ENCODE measurements at places on chromosomes 7 and 10.

- DNase-seq, result peak; percentile 46
Observed at GRCh38 chr10:46544989-46545791, 11.3 kb downstream of the GPRIN2 start.

DNA sequence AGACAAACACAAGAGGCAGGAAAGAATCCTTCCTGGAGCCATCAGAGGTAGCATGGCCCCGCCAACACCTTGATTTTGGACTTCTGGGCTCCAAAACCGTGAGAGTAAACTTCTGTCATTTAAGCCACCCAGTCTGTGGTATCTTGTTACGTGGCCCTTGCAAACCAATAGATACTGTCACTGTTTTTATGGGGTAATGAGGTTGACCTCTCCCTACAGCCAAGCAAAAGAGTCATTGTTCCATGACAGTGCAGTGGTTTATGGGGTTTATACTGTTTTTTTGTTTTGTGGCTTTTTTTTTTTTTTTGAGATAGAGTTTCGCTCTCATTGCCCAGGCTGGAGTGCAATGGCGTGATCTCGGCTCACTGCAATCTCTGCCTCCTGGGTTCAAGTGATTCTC is 32.8 kb downstream of the KIAA1549 start:
- no peak for DNase-seq

DNA sequence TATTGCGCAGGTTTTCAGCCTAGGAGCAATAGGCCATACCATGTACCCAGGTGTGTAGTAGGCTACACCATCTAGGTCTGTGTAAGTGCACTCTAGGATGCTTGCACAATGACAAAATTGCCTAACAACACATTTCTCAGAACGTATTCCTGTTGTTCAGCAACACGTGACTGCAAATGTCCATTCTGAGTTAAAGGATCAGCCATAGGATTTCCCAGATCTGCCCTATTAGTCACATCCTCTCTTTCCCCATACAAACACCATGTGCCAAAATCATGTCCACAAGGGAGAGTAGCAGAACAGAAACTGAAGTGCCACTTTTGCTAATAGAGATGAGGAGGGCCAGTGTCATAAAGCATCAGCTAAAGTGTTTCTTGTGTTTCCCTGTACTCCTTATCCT is 42.6 kb upstream of the AMPH start:
- DNase-seq, result no peak

DNA sequence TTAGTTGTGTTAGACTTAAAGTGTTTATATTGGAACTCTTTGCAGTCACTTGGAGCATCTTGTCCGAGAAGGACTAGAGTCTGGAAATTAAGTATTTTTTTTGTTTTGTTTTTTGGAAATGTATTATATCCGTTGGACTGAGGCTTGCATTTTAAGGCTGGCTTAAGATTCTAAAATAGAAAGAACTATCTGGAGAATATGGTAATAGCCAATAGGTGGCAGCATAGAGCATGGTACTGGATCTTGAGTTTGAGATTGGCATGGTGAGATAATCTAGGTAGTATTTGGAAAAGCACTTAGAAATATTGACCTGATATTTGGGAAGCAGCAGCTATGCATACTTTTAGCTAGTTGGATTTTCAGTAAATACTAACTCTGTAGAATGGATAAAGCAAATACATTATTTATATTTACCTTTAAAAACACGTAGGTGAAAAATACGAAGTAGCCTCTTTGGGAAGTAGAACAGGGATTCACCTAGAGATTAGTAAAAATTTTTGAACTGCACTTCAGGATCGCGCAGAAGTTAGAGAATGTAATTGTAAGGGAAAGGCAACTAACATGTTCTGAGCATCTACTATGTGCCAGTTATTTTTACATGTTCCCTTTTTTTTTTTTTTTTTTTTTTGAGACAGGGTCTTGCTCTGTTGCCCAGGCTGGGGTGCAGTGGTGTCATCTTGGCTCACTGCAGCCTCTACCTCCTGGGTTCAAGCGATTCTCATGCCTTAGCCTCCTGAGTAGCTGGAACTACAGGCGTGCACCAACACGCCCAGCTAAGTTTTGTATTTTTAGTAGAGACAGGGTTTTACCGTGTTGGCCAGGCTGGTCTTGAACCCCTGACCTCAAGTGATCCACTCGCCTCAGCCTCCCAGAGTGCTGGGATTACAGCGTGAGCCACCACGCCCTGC is 78.6 kb downstream of the LCOR start:
- DNase-seq, result no peak

DNA sequence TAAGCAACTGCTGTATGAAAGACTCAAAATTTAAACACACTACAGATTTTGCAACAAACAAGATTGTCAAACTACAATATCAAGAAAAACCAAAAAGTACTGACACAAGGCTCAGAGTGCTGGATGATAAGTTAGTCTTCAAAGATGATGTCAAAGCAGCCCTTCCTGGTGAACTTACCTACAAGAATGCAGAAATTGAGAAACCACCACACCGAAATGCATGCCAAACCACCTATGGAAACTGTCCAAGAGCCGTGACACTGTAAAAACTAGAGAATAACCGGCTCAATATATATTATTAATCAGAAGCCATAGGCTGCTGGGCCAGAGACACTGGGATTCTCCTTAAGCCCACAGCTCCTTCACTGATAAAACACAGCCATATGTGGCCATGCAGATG is 25.3 kb downstream of the DENND11 start:
- no peak for DNase-seq

- no peak for DNase-seq
Observed at GRCh38 chr7:14507617-14508016, 394.9 kb downstream of the DGKB start.

GRCh38 chr7:120990468-120991118 is 2.1 kb downstream of the CPED1 start:
- DNase-seq, result no peak

DNA sequence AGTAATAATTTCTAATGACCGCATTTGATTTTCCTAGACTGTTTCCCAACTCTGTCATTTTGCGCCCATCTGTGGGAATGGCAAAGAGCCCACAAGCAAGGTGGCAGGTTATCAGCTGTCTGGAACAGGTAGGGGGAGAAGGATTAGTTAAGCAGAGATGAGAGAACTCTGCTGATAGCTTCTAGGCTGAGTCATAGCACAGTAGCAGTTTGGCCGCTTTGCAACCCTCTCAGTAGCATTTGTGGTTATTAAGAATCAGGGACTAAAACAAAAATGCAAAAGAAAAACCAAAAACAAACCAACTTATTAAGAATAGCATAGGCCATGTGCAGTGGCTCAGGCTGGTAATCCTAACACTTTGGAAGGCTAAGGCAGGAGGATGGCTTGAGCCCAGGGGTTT is 602.7 kb upstream of the SORCS1 start:
- no peak for DNase-seq

GRCh38 chr10:60032723-60033122 is 126.4 kb upstream of the CCDC6 start:
- DNase-seq, result no peak

GRCh38 chr7:74627661-74628411 is 29.7 kb upstream of the GTF2I start:
- DNase-seq, result no peak

- DNase-seq, result no peak
Observed at GRCh38 chr7:6650086-6650485, 13.0 kb downstream of the ZNF316 start.

- DNase-seq, result no peak
Observed at GRCh38 chr10:120205368-120206018, 251.5 kb upstream of the PLPP4 start.

DNA sequence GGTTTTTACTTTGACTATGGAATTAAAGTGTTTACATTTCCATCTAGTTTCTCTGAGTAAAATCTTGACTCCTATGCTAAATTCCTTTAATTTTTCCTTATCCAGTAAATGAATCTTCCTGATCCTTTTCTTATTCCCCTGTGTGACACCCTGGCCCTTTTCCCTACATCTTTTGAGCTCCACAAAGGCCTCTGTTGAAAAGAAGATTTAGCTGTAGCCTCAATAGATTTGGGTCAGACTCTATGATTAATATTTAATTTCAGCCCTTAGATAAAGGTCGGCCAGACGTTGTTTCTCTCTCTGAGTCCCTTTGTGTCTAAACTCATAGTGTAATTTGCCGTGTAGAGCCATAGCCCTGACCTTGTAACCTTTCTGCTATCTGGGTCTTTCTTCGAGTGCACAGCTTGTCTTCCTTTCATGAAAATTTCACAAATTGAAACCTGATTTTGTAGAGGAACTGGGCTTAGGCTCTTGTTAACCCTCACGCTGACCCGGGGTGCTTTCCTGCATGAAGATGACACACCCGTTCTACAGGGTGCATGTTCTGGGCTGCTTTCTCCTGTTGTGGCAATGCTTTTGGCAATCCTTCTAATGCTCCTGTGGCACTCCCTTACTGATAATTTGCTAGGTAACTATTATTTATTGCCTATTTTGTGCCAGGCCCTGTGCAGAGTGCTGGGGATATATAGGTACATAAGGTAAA is 21.2 kb downstream of the LSMEM1 start:
- DNase-seq, result no peak

GRCh38 chr7:90474284-90475210 is 5.1 kb downstream of the PTTG1IP2 start:
- no peak for DNase-seq

DNA sequence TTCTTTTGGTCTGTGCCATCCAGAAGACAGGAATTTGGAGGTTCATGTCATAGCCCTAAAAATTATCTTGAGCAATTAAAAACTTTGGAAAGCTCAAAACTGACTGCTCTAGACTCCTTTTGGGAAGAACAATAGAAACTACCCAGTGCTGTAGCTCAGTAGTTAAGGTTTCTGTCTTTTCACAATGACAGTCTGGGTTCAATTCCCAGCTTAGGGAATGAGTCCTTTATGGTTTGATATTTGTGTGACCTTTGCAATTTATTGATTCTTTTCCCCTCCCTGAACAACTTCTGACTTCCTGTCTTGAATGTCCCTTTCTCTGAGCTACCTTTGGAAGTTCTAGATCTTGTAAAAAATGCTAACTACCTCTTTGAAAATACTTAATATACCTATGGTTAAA is 603.3 kb upstream of the IGFBP3 start:
- no peak for DNase-seq
